Hematopoietic multipotent progenitor cell treated with erythropoietin and hydrocortisone succinate and interleukin-3 and kit ligand, for 4 days (in vitro differentiated cells): ENCODE measurements at places on chromosomes 5 and 9.

GRCh38 chr9:110106661-110107060, 101.3 kb downstream of the C9orf152 start:
- no peak for DNase-seq

GRCh38 chr5:161720460-161720859, 34.9 kb downstream of the GABRA6 start:
- no peak for DNase-seq

GRCh38 chr5:129899454-129899853, 4.8 kb upstream of the CHSY3 start:
- peak; percentile 42 for DNase-seq

DNA sequence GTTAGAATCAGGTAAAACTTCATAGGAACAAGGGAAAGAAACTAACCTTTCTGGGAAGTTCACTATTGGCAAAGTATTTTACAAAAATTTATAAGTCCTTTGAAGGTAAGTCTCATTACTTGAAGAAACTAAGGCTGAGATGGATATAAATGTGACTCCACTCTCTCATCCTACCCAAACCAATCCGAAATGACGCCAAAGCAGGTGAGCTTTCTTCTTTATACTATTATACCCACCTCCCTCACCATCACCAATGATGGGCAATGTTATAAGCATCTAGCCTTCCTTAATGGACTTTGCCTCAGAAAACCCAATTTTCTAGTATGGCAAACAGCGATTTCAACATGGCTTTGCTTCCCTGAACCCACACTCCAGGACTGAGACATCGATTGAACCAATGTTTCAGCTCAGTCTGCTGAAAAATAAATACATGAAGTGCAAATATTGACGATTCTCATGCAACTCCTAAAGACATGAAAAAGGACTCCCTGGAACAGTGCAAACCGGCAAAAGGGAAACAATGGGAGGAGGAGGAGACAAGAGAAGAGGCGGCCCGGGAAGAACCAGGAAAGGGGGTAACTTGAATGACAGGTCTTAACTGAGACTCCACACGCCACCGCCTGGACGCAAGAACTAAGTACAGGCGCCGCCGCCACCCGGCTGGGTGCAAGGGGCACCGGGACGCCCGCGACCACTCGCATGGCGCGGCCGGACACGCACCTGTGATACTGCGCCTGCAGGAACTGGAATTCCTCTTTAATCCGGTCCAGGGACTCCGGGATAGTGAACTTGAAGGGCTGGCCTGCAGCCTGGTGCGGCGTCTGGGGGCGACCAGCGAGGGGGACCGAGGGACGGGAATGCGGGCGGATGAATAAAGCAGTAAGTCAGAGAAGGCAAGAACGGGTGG, 2.5 kb downstream of the TLE1 start:
- peak; percentile 77 for DNase-seq

GRCh38 chr5:54795284-54795683, 190.1 kb downstream of the ESM1 start:
- DNase-seq: peak; percentile 32

DNA sequence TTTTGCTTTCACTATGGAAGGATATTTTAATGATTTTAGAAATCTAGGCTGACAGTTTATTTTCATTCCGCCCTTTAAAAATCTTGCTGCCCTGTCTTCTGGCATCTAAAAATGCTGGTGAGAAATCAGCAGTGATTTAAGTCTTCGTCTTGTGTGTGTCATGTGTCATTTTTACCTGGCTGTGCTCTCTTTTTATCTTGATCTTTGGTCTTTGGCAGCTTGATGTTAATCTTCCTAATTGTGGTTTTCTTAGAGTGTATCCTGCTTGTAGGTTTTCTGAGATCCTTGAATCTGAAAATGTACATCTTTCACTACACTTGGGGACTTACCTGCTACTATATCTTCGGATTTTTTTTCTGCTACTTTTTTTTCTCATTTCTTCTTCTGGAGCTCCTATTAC, 11.9 kb upstream of the LPCAT1 start:
- DNase-seq: no peak

DNA sequence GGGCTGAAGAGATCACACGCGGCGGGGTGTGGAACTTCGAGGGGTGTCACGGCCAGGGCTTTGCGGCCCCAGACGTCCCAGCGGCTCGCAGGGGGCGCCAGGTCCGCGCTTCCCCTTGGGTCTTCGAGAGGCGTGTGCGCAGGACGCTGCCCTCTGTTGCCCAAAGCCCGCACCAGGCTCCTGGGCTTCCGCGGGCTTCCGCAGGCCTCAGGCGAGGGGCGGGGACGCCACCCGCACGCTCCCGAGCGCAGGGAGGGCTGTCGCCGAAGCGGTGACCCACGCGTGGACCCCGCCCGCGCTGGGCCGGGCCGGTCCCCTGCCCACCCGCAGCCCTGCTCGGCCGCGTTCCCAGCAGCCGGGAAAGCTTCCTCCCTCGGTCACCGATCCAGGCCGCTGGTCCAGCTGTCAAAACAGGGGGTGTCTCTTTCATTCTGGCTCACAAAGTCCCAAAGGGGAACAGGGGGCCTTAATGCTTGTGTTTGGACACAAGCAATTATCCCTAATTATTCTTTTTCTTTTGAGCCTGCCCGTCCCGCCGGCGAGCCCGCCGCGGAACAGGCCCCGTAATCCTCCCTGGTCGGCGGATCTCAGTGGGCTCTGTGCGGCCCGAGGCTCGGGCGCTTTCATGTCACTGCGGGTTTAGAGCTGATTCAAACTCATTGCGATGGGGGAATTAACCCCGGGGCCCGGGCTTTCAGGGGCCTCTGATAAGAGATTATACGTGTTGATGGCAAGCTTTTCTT, 60.6 kb downstream of the TMEM174 start:
- no peak for DNase-seq

GRCh38 chr5:158061451-158061850, 202.5 kb upstream of the CLINT1 start:
- DNase-seq: no peak

DNA sequence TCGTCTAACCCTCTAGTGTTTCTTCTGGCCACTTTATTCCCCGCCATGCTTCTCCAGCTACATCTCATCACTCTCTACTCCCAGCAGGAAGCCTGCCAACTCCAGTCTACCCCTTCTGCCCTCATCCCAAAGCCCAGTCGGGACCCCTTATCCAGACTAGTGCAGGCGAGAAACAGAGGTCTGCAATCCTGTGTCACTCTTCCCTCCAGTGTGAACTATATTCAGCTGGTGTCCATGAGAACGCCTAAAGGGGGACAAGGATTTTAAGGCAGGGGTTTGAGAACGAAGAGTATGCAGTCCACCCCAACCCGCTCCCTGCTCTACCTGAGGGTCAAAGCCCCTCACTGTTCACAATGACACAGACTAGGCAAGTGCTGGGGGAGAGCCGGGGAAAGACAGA, 41.7 kb upstream of the GABRP start:
- no peak for DNase-seq

GRCh38 chr5:172733131-172733973, 37.6 kb downstream of the DUSP1 start:
- no peak for DNase-seq

GRCh38 chr5:67021962-67022361, 174.6 kb downstream of the CD180 start:
- DNase-seq: no peak

DNA sequence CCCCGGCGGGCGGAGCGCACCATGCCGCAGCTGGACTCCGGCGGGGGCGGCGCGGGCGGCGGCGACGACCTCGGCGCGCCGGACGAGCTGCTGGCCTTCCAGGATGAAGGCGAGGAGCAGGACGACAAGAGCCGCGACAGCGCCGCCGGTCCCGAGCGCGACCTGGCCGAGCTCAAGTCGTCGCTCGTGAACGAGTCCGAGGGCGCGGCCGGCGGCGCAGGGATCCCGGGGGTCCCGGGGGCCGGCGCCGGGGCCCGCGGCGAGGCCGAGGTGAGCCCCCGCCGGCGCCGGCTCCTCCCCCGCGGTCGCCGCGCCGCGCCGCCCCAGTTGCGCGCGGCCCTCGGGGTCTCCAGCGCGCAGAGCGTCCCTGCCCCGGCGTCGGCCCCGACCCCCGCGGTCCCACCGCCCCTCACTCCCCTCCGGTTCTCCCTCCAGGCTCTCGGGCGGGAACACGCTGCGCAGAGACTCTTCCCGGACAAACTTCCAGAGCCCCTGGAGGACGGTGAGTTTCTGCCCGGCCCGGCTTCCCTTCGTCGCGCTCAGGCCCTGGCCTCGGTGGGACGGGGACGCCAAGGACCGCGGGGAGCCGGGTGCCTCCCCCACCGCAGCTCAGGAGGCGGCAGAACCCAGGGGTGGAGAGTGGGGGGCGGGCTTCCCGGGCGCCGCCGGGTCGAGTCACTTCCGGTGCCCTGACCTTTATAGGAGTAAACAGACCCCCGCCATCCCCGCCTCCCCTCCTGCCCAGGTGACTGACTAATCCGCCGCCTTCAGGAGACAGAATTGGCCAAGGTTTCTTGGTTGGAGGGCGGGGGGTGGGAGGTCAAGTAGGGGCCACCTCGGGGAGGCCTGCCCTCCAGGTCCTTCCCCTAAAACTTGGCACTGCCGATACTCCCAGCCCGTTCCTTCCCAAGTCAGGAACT, 665 bp downstream of the TCF7 start:
- no peak for DNase-seq

DNA sequence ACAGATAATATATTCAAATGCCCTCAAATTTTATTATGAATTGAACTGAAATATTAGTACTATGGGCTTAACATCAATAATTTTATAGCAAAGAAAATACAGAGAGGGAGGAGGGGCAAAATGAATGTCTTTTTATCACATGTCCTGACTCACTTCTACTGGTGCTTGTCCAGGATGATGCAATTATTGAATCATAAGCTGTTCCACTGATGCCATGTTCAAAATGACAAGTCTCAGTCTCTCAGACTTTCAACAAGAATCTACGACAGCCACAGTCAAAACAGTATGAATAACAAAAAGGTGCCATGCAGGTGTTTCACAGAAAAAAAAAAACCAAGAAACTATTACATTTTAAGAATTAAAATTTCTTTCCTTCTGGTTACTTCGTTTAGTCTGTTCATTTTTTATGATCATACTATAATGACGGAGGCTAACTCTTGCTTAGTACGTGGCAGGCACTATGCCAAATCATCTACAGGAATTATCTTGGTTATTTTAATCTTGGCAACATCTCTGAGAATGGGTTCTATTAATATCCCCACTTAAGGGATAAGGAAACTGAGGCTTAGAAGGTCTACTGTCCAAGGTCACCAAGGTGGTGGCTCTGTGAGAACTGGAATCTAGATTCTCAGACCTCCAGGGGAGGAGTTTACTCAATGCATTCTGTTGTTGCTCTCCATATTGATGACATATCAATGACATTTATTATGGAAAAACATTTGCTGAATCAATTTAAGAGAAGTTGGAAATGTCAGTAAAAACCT, 61.5 kb downstream of the NR3C1 start:
- DNase-seq: no peak

GRCh38 chr5:116442931-116443551, 131.6 kb downstream of the SEMA6A start:
- DNase-seq: no peak

GRCh38 chr9:2816476-2817141, 27.3 kb downstream of the PUM3 start:
- DNase-seq: no peak

- DNase-seq: no peak
Observed at GRCh38 chr5:174919351-174919750, 195.0 kb downstream of the MSX2 start.

DNA sequence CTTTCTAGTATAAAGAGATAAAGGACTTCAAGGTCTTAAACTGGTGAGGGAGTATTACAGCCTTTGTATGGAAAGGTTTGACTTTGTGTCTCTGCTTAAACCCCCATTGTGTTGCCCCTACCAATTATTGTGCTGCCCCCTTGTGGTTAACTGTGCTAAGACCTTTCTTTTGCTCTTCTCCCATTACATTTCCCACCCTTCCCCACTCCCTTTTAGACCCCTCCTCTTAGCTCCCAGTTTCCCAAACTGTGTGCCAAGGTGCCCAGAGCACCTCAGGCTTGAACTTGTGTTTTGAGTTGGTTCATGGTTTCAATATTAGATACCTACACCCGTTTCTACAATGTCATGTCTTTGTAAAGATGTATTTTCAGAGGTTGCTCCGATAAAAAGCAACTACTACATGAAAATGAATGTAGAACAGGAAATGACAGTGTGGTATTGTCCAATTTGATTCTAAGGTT, 2.9 kb downstream of the JAK2 start:
- peak; percentile 91 for DNase-seq

GRCh38 chr9:4030751-4031150, 269.1 kb downstream of the GLIS3 start:
- no peak for DNase-seq
